ENCODE measurements at places on chromosomes 11 and 22.
A peak's percentile ranks its signal among the peaks of the same experiment; 100 is the strongest.

DNA sequence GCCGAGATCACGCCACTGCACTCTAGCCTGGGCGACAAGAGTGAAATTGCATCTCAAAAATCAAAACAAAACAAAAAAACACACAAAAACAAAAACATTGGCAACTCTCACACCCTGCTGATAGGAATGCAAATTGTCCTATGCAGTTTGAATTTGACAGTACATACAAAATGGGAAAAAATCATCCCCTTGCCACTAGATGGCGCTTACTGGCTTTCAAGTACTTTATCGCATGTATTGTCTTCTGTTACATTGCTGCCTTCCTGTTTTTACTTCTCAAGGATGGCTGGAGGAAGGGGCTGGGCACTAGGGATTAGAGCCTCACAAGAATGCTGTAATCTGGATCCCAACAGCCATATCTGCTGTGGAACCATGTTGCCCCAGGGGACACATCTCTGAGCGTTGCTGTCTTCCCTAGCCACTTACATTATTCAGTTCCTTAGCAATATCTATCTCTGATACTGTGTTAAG lies 59.4 kb upstream of the A4GALT start:
- DNase-seq = peak; percentile 72

GRCh38 chr11:22807391-22807790 lies 22.2 kb downstream of the SVIP start:
- no peak for DNase-seq

- DNase-seq = peak; percentile 35
Measured at GRCh38 chr11:112525270-112525669, 264.6 kb upstream of the PLET1 start.

DNA sequence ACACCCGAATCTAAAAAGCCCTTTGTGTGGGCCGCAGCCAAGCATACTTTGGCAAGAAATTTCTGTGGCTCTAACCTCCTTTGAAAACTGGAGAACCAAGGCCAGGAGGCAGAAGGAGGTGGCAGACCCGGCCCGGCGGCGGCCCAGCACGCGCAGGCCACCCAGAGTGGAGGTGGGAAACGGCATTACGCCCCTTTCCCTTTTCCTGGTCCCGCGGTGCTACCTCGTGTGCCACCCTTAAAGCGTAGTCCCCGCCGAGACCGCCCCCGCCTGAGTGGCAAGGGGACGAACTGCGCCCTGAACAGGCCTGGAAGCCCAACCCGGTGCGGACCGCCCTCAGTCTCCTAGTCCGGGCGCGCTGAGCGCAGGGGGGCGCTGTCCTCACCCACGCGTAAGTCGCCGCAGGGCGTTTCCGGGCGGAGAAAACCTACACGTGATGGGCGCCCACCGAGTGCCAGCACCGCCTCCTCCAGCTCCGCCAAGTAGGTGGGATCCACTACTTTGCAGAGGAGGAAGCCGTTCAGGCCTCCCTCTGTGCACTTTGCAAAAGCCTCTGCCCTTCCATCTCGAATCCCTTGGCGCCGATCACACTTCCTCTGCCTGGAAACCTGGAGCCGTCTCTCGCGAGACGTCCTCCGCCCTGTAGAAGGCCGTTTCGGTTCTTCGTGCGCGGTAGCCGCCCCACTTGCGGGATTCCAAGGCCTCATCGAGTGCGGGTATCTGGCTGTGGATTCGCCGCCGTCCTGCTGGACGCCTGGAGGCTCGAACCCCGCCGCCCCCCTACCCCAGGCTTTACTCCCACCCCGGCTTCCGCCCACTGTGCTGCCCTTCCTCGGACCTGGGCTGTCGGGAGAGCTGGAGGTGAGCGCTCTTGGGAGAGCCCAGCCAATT lies at the start of gene ACCS:
ACCS (plus strand) TSS at position 430 of the 891 bp plus-strand sequence. CDS start 1,358 bp downstream, outside the sequence.
- DNase-seq = peak; percentile 71

DNA sequence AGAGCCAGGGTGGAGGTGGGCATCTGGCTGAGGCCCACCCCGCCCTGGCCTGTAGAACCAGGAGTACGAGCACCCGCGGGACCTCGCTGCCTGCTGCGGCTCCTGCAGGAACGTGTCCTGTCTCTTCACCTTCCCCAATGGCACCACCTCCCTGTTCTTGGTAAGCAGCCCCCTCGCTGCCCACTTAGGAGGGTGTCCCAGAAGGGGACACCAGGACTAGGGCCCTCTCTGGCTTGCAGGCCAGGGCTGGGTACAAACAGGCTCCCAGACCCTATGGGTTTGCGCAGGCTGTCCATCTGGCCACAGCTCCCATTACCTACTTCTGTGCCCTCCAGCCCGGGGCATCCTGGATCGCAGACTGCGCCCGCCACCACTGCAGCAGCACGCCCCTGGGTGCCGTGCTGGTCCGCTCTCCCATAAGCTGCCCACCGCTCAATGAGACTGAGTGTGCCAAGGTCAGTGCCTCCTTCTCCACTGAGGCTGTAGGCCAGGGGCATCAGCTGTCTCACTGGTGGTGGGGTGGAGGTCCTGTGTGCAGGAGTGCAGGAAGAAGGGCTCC lies 77.5 kb upstream of the MYOD1 start:
- DNase-seq = no peak

DNA sequence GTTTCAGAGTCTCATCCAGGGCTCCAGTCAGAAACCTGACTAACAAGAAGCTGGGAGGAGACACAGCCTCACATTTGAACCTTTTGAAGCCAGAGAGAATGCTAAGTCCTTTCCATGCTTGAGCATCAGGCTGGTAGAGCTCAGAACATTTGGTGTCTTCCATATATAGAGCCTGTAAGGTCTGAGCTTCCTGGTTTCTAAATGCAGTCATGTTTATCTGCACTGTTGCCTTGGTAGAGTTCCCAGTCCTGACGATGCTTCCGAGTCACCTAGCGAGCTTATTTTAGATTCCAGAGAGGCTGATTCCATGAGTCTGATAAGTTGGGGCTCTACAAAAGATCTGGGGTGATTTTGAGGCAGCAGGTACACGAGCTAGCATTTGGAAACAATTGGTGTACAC lies 68.4 kb upstream of the SORL1 start:
- no peak for DNase-seq

DNA sequence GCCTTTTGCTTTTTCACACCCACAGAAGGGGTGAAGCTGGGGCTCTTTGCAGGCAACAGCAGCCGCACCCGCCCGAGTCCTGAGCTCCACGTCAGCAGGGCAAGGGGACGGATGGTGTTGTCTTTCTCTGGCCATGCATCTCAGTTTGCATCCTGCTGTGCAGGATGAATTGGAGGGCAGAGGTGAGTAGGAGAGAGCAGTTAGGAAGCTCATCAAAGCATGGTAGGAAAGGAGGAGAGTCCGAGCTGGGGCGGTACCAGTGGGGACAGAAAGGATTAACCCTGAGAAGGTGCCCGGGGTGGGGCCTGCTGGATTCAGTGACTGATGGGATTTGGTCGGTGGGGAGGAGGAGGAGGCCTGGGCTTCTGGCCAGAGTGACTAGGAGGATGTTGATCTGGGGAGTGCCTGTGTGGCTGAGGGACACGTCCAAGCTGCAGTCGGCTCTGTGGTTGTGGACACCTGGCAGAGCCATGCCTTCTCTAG lies 14.6 kb downstream of the FAM83F start:
- peak; percentile 70 for DNase-seq

GRCh38 chr11:46427364-46427763 lies 35.8 kb upstream of the CHRM4 start:
- no peak for DNase-seq

GRCh38 chr22:17138513-17138912 lies 17.4 kb upstream of the TMEM121B start:
- no peak for DNase-seq

- no peak for DNase-seq
Measured at GRCh38 chr11:46642627-46643335, 25.4 kb downstream of the ATG13 start.

DNA sequence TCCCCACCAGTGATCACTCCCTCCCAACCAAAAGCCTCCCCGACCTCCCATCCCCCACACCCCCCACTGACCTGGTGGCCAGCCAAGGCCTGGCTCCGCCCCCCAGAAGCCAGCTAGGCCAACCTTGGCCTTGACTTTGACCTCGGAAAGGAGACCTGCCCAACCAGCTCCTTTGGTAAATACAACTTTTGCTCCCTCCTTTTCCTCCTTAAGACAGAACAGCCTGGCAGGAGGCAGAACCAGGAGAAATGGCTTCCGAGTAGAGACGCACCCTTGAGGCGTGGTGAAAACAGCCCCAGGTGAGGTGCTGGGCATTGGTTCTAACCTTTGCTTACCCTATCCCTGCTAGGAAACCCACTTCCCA lies 27.0 kb downstream of the PLEKHA7 start:
- DNase-seq = no peak

GRCh38 chr11:3840870-3841425 lies at the start of gene RHOG:
Gene RHOG, minus strand, starts transcription at chr11:3840959. Its CDS starts 12,821 bp downstream, at chr11:3828138.
- DNase-seq = peak; percentile 84

DNA sequence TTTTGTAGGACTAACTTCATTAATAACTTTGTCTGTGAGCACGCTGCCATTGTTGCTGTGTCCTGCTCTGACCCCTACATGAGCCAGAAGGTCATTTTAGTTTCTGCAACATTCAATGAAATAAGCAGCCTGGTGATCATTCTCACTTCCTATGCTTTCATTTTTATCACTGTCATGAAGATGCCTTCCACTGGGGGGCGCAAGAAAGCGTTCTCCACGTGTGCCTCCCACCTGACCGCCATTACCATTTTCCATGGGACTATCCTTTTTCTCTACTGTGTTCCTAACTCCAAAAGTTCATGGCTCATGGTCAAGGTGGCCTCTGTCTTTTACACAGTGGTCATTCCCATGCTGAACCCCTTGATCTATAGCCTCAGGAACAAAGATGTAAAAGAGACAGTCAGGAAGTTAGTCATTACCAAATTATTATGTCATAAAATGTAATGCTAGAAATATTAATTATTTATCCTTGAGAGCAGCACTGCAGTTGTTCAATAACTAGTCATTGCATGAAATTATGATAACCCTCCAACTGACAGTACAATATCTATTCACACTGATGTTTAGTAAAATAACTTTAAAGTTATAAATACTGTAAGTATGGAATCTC lies 46.4 kb upstream of the OR5D13 start:
- DNase-seq = no peak

DNA sequence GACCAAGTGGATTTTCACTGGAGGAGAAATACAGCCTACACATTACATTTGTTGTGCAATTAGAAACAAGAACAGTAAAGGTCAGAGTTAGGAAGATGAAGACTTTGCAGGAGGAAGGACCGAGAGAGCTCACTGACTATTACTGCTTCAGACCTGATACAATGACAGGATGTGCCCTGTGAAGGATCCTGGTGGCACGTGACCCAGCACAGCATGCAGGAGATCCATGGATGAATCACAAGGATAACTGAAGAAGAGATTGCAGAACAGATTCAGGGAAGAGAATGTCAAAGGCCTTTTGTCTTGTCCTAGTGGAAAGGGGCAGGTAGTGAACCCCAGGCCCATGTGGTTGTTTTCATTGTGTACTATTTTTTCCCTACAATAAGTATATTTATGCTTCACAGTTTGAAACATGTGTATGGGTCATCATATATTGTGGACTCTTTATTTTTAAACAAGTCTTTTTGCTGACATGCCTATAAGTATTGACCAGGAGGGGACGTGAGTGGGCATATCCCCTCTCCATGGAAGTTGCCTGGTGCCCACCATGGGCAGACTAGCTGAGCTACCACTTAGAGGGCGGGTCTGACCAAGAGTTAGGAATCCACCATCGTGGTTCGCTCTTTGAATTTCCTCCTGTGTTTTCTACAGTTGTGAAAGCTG lies 44.3 kb downstream of the RASSF10 start:
- DNase-seq = no peak

- no peak for DNase-seq
Measured at GRCh38 chr11:80758787-80759186, 1318.0 kb upstream of the TENM4 start.

- peak; percentile 57 for DNase-seq
Measured at GRCh38 chr11:3745161-3745560, 52.2 kb downstream of the NUP98 start.

DNA sequence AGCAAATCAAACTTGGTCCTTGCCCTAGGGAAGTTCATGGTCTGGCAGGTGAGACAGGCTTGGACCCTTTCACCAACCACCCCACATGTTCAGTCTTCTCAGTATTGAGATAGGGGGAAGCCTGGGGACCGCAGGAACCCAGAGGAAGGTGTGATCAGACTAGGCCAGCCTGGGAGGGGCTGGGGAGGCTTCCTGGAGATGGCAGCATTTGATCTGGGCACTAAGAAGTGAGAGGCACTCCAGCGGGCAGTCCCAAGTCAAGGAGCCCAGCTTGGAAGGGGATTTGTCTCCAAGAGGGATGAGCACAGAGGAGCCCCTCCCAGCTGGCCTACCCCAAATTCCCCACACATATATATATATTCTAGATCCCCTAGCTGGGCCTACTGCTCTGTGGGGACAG lies 5.4 kb downstream of the LRRC32 start:
- no peak for DNase-seq

All from mammary epithelial cell (primary cell).